ENCODE measurements at places on chromosomes 3 and 15. TPM values are rescaled to one million over a fixed set of nuclear protein-coding genes. Genes with fewer than 3 reads are reported as not detected.

DNA sequence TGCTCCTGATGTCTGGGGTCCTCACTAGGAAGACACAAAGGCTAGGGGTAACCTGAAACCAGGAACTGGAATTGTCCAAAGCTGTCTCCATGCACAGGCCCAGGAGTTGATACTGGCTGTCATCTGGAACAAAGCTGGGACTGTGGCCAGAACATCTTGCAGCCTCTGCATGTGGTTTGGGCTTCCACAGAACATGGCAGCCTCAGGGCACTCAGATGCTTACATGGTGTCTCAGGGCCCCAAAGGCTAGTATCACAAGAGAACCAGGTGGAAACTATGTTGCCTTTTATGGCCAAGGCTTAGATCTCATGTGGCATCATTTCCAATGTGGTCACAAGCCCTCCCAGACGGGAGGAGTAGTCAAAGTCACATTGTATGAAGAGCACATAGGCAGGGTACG lies 335.2 kb upstream of the TRIM42 start:
- DNase-seq, result no peak

DNA sequence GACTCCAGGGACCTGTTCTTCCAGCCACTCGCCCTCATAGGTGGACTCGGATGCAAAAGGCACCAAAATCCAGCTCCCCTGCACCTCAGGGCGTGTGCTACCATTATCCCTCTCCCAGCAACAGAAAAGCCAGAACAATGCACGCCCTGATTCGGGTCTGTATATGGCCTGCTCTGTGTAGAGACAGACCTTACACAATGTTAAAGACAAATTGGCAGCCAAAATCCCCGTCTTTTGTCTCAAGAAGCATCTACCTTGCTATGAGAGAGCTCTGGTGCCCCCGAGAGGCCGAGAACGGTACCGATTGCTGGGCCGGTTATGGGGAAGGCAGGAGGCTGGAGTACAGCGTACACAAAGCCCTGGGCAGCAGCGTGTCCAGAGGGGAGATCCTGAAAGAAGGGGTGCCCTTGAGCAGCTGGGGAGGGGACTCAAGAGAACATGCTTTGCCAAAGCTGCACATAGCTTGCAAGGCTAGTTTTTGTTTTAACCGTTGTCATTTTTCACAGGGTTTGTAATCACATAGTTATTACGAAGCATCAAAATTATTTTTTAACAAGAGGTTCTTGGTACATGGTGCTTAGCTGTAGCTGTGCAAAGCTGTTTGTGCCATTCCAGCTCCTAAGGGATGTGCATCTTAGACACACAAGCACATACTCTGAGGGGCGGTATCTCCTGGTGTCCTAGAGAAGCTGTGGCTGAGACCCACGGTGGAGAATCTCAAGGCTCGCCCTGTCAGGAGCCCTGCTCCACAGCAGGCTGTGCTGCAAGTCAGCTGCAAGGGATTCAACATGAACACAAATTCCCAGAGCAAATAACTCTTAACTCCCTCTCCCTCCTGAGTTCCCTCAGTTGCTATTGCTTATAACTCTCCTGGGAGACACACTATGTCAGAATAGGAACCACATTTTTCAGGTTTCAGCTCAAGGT lies 461.5 kb upstream of the PPP2R3A start:
- peak; percentile 59 for DNase-seq

DNA sequence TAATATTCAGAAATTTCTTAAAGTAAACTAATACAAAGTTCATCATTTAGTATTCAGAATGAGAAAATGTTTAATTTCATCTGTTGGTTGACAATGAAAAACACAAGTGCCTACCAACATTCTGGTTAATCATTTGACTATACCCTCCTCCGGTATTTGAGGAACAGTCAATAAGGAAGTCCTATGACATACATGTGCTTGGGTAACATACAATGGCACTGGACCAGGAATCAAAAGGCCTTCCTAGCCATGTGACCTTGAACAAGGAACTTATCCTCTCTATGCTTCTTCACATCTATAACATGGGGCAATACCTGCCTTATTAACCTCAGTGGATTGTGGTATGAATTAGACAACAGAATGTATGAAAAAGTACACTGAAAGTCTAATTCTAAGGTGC lies 65.8 kb downstream of the ZNF280D start:
- DNase-seq, result no peak

Gene PEAK1
- total RNA-seq, result 2.9 TPM

Gene TLR9
- not detected for total RNA-seq

Gene TTLL13
- total RNA-seq, result 0.43 TPM

DNA sequence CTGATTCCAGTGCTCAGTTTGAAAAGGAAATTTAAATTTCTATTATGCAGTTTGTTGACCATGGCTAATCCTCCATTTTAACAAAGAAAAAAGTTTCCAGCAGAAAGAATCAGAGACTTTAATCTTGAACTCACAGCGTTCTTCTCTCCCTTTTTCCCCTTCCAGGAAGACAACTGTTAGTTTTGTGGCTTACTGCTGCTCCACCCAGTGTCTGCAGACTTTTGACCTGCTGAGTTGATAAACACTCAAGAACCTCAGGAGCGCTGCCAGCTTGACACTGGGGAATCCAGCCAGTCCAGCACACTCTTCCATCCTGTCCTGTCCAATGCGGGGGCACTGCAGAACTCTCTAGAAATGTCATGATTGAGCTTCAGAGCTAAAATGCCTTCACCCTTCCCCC lies 134.6 kb downstream of the LRRC28 start:
- no peak for DNase-seq

DNA sequence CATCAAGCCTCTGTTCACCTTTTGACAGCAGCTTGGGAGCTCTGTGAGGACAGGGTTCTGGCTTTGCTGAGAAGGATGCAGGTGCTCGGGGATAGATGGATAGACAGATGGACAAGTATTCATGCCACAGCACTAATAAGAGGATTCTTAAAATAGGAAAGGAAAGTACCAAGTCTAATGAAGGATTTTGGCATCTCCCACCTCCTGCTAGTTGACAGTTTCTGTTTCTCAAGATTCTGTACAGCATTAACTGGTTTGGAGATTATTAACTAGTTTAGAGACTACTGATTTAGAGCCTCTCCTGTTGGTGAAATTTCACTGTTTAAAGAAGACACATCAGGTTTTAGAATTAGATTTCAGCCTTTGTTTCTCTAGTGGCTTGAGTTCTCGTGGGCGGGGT lies 152.3 kb downstream of the CACNA1D start:
- DNase-seq, result no peak

DNA sequence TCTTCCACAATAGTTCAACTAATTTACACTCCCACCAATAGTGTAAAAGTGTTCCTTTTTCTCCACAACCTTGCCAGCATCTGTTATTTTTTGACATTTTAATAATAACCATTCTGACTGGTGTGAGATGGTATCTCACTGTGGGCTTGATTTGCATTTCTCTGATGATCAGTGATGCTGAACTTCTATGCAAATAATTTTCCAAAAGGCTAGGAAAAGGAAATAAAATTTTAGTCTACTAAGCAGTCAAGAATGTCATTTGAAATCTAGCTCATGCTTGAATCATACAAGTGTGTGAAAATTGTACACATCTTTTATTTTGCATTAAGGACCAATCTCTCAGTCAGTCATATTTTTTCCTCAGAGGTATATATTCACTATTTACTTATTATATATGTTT lies 101.7 kb upstream of the UBP1 start:
- no peak for DNase-seq

- no peak for DNase-seq
Measured at GRCh38 chr15:77225088-77225487, 154.2 kb upstream of the TSPAN3 start.

DNA sequence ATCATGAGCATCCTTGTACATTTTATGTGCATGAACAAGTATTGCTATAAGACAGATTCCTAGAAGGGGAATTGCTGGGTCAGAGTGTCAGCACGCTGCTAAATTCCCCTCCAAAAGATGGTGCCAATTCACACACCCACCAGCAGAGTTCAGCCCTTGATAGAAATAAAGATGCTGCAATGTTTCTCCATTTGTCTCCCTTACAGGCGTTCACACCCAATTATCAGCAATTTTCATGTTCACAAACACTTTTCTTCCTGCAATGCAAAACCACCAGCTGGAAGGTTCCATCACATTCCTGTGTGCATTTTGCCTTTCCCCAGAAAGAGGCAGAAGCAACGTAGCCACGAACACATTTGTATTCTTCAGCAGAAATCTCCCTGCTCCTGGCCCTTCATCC lies 3.3 kb upstream of the TAMM41 start:
- no peak for DNase-seq

DNA sequence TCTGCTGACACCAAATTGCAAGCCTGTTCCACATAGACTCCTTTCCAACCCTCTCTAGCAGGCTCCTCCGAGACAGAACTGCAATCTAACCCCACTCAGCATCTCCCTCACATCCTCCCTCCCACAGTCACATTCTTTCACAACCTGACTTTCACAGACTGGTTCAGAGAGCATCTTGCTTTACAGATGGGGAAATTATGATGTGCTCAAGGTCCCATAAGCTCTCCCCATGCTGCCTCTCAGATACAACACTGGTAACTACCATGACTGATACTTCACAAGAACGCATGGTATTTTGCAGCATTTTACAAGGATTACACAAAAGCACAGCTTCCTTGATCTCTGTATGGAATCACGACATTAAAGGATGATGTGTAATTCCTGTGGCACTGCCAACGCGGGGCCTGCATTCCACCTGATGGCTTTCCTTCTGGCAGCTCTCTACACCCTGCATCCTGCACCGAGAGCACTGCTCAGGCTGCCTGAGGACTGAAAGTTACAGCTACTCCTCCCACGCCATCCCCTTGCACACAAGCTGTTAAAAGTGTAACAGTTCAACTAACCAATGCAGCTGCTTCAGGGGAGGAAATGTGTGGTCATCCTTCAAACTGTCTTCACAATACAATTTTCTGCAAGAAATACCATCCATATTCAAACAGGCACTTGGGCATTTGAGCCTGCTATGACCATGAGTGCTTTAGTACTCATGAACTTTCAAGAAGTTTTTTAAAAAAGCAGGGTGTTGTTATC lies 27.6 kb downstream of the TBC1D2B start:
- no peak for DNase-seq

DNA sequence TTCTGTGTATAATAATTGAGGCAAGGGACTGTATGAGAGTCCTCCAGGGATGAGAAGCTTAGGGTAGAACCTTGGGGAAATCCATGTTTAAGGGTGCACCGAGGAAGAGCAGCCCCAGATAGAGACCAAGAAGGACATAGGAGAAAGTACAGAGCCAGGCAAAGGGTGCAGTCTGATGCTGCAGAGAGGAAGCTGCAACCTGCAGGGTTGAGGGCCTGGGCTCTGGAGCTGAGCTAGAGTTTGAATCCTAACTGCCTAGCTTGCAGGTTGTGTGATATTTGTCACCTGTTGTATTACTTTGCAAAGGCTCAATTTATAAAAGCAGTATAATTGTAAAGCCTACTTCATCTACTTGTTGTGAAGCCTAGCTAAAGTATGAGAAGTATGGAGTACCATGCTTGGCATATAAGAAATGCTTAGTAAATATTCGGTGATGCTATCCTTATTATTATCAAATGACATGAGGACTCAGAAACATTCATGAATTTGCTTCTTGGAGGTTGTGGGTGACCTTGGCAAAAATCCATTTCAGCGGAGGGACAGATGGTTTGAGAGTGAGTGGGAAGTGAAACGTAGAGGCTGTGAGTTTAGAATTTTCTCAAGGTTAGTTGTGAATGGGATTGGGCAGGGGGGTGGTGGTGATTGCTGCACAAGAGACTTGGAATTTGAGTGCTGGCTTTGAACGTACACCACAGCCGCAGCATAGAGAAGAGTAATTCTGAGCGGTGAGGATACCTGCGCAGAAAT lies 43.8 kb downstream of the PLCL2 start:
- DNase-seq, result no peak

GRCh38 chr15:23052522-23052921 lies 13.2 kb upstream of the TUBGCP5 start:
- DNase-seq, result no peak

- no peak for DNase-seq
Measured at GRCh38 chr3:33629219-33629618, 88.8 kb downstream of the CLASP2 start.

- DNase-seq, result no peak
Measured at GRCh38 chr3:174619239-174619638, 239.9 kb upstream of the NAALADL2 start.

Gene ANKRD34C
- not detected for total RNA-seq

DNA sequence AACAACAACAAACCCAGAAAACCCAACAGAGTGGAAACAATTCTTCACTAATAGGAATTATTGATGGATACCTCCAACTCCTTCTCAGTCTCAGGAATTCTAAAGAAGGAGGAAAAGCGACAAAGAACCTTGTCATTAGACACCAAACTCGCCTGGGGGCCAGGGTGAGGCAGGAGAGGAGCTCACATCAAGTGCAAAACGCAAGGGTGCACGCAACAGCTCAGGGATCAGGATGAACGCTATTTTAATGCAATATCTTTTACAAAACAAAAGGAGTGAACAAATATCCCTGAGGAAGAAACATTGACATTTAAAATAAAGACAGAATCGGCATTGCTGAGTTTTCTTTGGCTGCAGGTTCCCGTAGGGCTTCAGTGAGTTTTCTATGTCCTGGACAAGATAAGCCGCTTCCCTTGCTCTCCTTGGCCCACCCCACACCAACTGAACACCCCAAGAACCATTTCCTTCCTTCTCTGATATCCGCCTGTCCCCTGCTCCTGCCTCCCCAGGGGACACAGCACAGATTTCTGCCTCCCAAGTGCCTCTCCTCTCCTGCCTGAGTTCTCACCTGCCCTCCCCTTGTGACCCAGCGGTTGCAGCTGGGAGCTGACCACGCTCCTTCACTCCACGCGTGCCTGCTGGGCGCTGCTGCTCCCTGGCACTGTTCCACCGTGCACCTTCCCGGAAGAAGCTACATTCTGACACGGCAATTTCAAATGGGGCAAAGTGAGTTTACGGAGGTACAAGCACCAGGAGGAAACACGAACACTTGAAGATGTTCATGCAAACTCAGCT lies 63.0 kb downstream of the ATP10A start:
- DNase-seq, result no peak

GRCh38 chr3:129366312-129366831 lies 62.1 kb downstream of the EFCAB12 start:
- no peak for DNase-seq

Gene CLEC3B
- not detected for total RNA-seq

Gene PRSS50
- total RNA-seq, result not detected

Gene GOLGA6L4
- 1.1 TPM for total RNA-seq

GRCh38 chr3:567488-568185 lies 371.1 kb downstream of the CHL1 start:
- no peak for DNase-seq
